ENCODE measurements at places on chromosomes 2 and 18.

DNA sequence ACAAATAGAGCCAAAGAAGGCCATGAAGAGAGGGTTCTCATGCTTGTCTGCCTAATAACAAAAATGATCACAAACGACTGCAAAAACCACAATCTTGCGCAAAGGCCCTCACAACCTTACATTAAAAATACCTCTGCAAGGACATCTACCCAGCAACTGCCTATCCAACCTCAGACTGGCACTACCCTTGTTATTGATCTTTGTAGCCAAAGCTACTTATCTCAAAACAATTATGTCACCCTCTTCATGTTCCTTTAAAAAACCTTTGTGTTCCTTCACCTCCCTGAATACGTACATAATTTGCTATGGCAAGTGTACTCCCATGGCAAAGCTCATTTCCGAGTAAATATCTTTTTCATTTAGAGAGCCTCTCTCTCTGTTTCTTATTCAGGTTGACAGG is 44.1 kb downstream of the TMEM163 start:
- DNase-seq: no peak

GRCh38 chr18:41758534-41758933 is 196.5 kb upstream of the PIK3C3 start:
- DNase-seq: no peak

- no peak for DNase-seq
Measured at GRCh38 chr2:102597788-102598187, 21.6 kb upstream of the SLC9A2 start.

DNA sequence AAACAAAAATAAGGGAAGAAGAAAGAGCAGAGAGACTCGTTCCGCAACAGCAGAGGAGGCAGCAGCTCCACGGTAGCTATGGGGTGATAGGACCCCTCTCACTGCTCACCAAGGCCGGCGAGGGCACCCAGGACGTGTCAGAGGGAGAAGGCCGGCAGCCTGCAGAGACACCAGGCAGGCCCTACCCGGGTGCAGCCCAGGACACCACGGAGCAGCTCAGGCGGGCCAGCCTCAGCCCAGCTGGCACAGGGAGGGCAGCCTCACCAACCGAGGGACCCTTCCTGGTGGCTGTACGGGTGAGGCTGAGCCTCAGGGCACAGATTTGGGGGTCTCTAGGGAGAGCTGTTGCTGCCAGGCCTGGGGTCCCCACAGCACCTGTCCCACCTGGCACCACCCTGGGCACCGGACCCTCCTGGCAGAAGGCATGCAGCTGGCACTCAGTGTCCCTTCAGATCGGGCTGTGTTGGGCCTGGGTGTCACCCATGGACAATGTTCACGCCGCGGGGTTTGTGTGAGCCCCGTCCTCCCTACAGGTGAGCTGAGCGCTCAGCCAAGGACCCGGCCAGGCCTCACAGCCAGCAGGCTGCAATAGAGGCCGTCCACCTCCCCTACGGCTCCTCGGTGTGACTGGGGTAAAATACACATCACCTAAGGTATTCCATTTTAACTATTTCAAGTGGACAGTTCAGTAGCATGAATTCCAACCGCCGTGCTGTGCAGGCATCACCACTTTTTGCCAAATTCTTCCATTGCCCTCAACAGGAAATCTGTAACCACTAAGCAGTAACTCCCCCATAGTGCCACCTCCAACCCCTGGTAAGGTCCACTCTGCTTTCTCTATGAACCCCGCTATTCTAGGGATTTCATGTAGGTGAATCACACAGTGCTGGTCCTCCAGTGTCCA is 21.6 kb downstream of the KCNG2 start:
- DNase-seq: no peak

DNA sequence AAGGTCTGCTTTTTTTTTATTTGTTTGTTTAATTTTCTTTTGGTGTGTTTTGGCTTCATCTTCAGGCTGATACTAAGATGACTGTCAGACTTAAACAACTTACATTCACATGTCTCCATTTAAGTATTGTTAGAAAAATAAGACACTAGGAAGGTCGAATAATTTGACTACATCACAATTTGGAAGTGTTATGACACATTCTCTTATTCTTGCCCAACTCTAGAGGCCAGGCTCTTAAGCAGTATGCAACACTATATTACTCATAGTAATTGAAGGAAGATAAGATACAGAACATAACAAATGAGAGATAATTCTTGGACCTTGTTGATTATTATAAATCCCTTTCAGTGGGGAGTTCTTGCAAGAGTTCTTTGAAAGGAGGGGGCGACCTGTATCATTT is 295.3 kb upstream of the COL3A1 start:
- no peak for DNase-seq

DNA sequence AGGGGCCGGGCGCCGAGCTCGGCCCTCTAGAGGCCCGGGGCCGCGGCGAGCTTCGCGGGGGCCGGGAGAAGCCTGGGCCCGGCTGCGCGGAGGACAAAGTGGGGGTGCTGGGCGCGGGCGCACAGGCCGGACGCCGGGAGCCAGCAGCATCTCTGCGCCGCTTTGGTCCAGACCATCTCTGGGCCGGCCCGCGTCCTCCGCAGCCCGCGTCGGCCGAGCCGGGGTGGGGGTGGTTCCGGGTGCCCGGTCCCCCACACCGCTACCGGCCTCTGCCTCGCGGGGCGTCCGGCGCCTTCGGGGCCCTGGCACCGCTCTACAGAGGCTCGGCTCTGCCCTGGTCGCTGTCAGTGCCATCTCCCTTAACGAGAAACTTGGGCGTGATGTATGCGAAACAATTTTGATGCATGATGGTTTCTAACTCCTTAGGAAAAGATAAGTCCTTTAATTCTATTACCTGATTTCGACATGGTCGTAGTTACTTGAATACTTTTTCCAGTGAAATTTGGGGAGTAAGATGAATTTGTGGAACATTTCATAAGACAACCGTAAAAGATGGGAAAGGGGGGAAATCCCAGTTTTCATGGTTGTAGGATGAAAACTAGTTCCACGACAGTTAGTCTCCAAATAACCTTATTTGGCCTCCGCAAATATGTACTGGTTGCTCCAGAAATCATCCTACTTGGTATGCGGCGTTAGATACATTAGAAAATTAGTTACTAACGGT is 562 bp downstream of the TWSG1 start:
- no peak for DNase-seq

DNA sequence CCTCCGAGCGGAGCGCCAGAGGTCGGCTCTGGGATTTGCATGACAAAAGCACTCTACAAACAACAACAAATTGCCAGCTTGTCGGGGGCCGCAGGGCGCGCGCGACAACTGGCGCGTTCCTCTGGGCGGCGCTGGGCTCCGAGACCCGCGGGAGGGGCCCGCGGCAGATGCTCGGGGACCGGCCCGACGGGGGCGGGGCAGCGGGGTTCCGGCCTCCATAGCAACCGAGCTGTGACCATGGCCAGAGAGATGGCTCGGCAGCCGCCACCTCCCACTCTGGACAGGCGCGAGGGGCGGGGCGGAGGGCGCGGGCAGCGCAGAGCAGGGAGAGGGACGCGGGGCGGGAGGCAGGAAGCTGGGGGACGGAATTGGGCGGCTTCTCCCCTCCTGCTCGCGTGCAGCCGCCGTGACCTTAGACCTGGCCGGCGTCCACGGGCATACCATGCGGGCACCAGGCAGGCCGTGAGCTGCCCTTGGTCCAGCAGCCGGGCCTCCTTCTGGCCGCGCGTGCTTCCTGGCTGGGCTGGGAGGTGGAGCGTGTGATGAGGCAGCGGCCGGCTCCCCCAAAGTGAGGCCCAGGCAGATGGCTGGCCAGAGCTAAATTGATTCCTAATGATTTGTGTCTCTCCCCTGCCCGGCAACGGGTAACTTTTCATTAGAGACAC is 171.5 kb downstream of the CELF4 start:
- no peak for DNase-seq

DNA sequence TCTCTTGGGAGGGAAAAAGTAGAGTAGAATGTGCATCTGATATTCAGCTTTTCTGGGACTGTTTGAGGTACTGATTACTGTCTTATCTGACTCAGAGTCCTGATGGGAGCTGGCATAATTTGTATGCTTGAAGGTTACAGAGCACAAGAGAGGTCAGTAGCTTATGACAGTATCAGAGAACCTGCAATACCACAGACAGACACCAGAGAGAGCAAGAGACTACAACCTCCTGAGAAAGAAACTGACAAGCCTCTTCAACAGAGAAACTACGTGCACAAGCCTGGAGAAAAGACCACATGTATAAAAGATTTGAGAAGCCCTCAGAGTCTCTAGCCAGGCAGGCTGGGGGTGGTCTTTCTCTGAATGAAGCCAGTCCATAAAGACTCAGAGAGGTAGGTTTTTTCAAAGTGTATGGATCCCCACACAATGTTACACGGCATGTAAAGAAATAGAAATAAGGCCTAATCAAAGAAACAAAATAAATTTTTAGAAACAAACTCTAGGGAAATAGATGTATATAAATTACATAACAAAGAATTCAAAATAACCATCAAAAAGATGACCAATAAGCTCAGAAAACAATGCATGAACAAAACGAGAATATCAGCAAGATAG is 568.3 kb downstream of the LRRTM4 start:
- DNase-seq: no peak

All from SIG-M5 (cell line).